CD8-positive, alpha-beta memory T cell (primary cell): ENCODE measurements at places on chromosomes 2 and 18. TPM values are rescaled to one million over a fixed set of nuclear protein-coding genes. Genes with fewer than 3 reads are reported as not detected.
A peak's percentile ranks its signal among the peaks of the same experiment; 100 is the strongest.

CCT4 gene
- polyA plus RNA-seq, result 134 TPM

- DNase-seq, result no peak
Observed at GRCh38 chr2:33509908-33510585, 33.6 kb downstream of the RASGRP3 start.

DNA sequence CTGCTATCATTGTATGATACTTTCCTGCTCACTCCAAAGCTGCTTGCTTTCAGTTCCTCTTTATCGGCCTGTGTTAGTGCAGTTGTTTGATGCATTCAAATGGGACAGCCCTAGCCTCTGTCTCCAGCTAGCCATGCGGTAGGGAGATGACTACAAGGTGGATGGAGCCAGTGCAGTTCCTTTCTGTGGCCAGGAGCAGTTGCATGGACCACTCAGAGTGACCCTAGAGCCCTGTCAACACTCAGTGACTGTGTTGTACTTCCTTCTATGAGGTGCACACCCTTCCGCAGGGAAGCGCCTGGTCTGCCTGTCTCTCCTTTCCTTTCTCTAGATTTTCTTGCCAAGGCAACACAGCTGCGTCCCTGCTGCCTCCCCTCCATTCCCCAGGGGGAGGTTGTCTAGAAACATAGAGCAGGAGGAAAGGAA is 33.8 kb downstream of the KCNS3 start:
- DNase-seq, result no peak

DNA sequence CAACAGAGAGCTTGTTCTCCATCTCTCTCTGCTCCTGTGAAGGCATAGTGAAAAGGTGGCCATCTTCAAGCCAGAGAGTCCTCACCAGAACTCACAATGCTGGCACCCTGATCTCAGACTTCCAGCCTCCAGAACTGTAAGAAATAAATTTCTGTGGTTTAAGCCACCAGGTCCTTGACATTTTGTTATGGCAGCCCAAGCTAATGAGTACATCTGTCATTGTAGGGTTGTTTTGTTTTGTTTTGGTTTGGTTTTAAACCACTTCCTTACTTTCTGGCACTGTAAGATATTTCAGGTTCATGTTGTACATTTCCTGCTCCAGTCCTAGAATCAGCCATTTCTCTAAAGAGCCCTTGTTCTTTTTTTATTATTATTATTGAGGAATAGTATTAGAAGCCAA is 171.2 kb downstream of the CPS1 start:
- no peak for DNase-seq

DNA sequence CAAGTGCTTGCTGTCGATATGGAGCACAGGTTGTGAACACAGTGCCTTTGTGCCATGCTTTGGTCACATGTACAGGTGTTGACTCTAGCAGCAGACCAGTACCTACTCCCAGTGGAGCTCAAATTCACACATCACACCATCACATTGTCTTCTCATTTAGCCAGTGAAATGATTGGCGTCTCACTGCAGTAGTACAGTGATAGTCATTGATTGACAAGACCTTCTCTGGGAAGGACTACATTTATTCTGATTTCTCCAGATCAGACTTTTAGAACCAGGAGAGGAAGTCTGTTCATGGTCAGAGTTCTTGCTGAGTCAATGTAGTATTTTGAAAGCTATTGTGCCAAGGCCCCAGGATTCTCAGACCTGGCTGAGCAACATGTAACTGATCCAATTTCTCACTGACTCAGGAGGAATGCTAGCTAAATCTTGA is 75.2 kb downstream of the FMNL2 start:
- no peak for DNase-seq

DNA sequence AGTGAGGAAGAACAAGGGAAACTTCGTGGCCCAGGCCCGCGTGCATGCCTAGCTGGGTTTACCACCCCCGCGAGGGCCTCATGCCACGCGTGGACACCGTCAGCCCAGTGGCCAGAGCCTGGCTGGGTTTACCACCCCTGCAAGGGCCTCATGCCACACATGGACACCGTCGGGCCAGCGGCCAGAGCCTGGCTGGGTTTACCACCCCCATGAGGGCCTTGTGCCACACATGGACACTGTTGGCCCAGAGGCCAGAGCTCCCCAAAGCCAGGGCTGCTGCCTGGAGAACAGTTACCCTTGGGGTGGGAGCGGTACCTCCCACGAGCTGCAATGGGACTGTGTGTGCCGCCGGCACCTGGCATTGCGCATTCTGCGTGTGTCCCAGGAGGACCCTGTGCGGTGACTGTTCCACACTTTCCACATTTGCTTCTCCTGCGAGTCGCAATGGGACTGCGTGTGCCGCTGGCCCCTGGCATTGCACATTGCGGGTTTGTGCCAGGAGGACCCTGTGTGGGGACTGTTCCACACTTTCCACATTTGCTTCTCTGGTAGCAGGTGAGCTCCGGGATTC is 105.6 kb upstream of the CTDP1 start:
- no peak for DNase-seq

GRCh38 chr18:32298171-32298667 is 108.4 kb downstream of the MEP1B start:
- no peak for DNase-seq

DNA sequence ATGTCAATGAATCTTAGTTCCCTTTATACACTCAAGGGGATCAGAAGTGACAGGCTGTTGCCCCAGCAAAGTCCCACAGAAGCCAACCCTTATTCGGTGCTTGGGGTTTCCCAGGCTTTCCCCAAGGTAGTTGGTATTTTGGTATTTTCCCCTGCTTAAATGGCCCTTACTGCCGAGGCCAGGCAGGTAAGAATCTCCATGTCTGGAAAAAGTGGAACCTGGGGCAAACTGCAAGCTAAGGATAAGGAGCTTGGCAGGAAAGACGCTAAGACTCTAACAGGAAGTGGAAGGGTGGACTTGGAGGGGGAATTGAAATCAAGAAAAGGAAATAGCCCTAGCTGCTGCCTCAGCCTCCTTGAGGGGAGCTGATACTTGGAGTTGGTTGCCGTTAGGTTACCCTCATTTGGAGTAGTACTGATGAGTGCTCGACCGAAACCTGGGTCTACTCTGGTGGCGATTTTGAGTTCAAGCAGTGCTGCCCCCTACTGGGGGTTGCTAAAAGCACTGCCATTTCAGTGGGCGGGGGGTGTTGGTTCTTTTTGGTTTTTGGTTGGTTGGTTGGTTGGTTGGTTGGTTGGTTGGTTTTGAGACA is 3.3 kb upstream of the GPBAR1 start:
- DNase-seq, result peak; percentile 54

- DNase-seq, result no peak
Observed at GRCh38 chr2:136395582-136395981, 277.6 kb upstream of the CXCR4 start.

DNA sequence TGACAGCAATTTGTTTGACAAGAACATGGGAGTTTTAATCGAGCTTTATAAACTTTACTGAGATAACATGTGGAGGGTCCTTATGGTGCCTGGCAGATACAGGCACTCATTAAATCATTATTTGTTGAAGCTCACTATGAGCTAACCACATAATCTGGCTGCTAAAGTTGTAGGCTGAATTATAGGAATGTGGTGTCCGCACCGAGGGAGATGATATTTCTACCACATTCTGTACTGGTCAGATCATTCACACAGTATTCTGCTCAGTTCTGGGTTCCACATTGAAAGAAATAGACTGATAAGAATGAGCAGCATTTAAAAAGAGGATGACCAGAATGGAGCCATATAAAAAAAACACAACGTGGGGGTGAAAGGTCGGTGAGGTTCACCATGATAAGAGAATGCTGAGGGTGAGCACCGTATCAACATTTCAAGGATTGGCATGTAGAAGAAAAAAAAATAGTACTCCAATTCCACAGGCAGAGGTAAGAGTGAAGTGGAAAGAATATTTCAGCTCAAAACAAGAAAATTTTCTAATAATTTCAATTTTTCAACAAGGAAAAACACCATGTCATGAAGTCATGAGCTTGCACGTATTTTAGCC is 54.4 kb downstream of the TMEFF2 start:
- DNase-seq, result no peak

DNA sequence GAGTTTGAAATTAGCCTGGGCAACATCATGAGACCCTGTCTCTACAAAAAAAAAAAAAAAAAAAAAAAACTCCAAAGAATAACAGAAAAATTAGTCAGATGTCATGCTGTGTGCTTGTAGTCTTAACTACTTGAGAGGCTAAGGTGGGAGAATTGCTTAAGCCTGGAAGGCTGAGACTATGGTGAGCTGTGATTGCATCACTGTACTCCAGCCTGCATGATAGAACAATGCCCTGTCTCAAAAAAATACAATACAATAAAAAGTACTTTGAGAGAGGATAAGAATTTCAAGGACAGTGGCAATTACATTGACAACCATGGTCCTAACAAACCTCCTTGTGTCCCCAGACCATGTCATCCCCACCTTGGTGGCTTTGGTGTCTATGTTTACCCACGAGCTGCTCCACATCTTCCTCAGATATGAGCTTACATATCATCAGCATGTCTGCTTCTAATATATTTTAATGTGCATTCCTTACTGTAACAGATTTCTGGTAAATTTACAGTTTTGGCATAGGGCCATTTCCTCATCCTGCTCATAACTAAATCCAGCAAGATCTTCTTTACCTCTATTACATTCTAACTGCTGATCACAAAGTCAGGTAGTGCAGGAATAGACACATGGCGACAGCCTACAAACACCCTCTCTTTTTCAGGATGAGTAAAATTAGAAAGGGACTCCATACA is 437.7 kb upstream of the HNRNPA3 start:
- no peak for DNase-seq

DNA sequence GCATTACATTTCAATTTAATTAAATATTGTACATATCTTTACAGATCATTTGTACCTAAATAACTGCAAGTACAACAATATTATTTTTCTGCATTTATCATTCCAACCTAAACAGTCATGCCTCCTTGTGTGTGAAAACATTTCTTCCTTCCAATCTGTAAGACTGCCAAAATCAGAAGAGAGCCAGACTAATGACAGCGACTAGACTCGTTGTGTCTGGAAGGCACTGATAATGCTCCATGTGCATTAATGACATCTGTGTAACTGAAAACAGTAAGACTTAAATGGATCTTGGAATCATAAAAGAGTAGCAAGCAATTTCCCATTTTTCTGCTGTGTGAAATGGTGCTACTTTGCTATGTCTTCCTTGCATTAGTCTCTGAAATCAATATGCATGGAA is 278.0 kb upstream of the DSEL start:
- DNase-seq, result no peak

DNA sequence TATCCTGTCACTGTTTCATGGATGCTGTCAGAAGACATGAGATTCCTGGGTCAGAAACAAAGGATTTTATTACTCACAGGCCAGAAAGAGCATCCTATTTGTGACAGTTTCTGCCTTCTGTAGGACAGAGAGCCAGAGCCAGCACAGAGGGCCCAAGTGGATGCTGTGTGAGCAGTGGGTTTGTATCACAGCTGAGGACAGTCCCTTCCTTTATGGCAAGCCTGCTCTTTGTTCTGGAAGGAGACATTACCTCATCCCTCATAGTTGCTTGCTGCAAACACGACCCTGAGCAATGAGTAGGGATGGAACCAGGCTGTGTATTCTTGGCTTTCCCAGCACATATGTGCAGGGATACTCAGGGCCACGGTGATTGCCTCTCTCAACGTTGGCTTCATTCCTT is 41.6 kb downstream of the ARHGEF4 start:
- DNase-seq, result no peak

GRCh38 chr2:225112362-225113126 is 70.3 kb upstream of the DOCK10 start:
- DNase-seq, result no peak

DNA sequence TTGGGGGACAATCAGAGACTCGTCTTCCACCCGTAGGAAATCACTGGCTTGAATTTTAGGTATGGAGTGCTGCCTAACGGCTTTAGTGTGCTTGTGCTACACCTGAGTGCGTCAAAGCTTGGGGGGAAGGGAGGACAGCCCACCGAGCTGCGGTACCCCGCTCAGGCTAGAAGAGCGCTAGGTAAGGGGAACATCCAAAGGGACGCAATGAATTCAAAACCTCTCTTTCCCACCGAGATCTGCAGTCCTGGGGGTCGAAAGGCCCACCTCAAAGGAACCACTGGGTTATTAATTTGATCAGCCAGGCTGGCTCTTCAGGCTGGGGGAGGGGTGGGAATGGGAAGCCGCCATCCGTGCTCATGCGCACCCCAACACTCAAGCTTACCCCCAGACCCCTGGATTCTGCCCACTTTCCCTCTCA is 2.7 kb downstream of the EPHA4 start:
- DNase-seq, result no peak

PLCD4 gene
- 0.49 TPM for polyA plus RNA-seq

GRCh38 chr2:41941831-41942230 is 106.0 kb upstream of the PKDCC start:
- no peak for DNase-seq

DNA sequence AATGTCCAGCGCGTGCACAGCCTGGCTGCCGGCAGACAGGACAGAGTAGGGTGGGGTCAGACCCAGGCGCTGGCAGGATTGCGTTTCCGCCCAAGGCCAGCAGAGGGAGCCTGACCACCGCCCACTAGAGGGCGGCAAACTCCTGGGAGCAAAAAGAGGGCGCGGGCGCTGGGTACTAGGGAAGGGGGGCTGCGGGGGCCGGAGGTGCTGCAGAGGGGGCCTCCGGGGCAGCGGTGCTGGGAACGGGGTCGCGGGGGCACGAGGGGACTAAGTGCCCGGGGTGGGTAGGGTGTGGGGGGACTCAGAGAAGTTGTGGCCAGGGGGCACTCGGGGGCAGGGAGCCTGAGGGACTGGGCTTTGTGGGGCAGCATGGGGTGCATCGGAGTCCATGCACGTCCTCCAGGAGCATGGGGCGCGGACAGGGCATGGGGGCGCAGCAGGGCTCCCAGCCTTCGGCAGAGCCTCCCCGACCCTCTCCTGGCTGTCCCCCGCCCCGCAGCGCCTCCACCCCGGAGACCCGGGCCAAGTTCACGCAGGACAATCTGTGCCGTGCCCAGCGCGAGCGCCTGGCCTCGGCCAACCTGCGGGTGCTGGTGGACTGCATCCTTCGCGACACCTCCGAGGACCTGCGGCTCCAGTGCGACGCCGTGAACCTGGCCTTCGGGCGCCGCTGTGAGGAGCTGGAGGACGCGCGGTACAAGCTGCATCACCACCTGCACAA is 3.2 kb downstream of the TEKT4 start:
- DNase-seq, result peak; percentile 23

DNA sequence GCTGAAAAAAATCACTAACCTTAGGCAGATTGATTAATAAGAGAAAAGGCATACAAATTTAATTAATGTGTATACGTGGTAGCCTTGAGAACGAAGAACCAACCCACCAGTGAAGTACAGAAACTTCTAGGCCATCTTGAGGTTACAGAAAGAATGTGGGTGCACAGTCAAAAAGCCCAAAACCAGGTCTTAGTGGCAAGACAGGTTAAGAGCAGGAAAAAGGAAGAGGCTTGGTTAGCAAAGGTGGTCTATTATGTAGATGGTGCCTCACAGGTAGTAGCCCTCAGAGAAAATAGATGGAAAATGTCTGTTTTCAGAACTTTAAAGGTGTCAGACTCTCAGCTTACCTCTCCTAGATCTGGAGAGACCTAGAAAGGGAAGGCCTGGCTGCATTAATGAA is 22.0 kb upstream of the SLC35G4 start:
- DNase-seq, result no peak

GPD2 gene
- 10.1 TPM for polyA plus RNA-seq

- no peak for DNase-seq
Observed at GRCh38 chr2:99809259-99809900, 319.6 kb upstream of the REV1 start.
